ENCODE measurements at places on chromosomes 1 and 21.

DNA sequence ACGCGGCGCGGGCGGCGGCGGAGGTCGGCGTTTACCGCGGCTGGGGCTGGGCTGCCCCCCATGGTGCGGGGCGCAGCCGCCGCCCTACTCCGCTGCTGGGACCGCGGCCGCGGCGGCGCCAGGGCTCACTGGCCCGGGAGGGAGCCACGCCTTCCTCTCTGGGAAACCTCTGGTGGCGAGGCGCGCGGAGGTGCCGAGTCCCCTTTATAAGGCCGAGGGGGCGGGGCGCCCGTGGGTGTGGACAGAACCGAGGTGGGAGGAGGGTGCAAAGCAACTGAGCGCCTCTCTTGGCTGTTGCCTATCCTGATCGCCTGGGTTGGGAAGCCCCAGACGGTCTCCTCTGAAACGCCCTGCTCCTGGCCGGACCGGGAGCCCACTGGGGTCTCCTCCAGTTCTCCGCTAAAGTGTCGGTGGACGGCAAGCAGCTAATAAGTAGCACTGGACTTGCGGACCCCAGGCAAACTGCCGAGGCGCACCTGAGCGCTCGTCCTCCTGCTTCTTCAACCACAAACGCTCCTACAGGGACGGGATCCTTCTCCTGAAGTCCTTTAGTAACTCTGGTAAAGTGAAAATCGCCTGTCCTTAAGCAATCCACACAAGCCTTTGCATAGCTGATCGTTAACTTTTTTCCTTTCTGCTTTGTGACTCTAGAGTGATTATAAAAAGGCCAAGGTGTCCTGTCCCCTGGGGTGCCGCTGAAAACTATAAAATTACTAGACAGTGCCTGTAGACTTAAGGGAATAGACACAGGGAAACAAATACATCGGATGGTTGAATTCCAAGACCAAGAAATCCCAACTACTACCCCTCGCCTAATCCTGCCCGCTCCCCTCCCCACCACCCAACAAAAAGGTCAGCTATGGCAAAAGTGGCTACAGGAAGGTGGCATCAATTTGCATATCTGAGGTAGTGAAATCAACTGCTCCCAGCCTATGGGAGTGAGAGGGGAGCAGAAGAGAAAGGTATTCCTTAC, at the start of gene PTGER3:
Gene PTGER3 (minus strand): TSS at position 182 of the 973 bp plus-strand sequence. CDS start 239 bp downstream, outside the sequence.
- peak; percentile 77 for DNase-seq

- DNase-seq: no peak
Measured at GRCh38 chr1:48616710-48617109, 144.7 kb upstream of the SPATA6 start.

DNA sequence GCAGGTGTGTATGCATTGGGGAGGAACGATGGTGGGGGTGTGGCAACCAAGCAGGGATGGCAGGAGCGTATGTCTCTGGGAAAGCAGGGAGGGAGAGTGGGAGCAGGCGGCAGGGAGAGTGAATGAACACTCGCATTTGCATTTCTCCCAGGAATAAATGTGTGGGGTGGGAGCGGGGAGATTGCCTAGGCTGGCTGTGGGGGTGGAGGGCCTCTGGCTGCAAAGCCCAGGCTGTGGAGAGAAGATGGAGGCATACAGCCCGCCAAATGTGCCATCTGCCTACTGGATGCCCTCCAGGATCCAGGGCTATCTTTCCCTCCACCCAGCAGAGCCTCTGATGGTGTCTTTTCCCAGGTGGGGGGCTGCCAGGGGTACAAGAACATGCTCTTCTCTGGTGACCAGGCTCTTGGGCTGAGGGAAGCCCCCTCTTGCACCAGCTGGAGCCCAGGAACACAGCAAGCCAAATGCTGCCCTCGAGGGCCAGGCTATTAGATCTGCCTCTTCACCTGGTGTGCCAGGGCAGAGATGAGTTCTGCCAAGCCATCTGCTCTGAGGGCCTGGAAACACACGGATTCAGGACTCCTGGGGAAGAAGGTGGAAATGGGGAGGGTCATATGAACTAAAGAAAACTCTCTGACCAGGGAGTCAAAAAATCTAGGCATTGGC, 1.7 kb upstream of the OPTC start:
- DNase-seq: no peak

DNA sequence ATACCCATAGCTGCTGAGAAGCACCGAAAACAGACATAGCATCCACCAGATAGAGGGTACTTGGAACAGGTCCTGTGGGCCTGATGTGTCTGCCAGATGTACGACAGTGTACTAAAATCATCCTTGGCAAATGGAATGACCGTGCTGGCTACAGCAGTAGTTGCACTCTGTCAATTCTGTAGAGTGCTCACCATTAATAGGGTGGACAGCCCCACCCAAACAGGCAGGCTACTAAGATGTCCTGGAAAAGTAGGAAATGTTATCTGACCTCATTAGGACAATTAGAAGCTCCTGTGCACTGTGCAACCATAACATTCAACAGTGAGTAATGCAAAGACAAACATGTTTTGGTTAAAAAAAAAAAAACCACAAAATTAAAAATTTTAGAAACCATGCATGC, 106.2 kb downstream of the PTPN14 start:
- DNase-seq: no peak

DNA sequence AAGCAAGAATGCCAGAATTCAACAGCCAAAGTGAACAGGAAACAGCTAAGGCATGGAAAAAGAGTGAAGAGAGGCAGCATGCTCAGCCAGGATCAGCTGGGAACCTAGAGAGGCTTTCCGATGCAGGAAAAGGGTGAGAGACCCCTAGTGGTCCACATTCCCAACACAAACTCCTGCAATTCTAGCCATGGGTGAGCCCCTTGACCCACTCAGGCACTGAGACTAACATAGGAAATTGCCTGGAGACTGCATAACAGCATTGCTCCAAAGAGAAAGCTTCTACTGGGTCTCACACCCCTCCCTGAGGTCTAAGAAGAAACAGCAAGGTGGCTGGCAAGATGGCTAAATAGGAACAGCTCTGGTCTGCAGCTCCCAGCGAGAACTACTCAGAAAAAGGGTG, 123.2 kb downstream of the LHX8 start:
- no peak for DNase-seq

- no peak for DNase-seq
Measured at GRCh38 chr21:41373253-41373652, 11.4 kb downstream of the MX2 start.

DNA sequence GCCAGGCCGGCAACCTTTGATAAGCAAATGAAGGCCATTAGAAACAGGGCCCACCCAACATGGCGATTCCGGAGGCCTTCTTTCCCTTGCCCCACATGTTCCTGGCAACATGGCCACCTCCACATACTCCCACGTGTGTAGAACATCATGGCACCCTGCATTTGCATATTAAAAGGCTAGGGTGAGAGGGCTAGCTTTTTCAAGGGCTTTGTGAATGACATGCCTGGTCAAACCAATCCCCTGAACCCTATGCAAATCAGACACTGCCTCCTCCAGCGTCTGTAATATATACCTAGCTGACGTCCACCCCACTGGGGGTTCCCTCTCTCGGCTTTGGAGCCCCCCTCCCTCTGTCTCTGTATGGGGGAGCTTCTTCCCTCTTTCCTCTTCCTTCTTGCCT, 1.6 kb downstream of the ADCY10 start:
- no peak for DNase-seq

DNA sequence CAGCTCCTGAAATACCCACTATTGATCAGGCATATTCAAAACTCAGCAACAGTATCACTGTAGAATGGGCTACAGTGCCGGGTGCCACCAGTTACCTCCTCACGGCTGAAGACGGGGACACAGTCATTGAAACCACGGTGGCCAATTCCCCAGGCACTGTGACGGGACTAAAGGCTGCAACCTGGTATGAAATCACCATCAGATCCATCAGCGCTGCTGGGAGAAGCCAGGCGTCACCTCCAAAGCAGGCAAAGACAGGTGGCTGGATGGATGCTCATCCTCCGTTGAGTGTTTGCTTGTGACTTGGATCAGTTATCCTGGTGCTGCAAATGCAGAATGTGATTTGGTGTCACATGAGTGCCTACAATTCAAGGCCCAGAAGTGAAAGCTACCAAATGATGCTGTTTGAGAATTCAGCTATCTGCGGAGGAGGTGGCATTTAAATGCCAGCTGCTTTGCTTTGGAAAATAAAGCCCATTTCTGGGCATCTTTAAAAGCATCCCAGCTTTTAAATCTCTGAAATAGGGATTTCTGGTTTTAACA, 5.1 kb downstream of the FNDC7 start:
- no peak for DNase-seq

DNA sequence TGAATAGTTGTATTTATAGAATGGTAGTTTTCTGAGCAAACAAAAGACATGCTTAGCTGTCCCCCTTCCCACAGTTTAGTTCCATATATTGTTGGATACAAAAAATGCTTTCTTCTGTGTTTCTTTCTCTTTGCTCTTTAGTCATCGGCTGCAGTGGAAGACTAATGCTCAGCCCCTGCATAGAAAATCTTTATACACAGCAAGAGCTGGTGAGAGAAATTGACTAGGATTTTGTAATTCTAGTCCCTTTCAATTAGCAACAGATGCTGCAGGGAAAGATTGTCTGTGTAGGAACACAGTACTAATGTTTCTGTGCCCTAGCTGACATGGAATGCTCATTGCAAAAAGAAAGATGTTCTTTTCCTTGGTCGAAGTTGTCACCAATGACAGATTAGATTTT, 200.9 kb downstream of the RPS6KC1 start:
- no peak for DNase-seq

DNA sequence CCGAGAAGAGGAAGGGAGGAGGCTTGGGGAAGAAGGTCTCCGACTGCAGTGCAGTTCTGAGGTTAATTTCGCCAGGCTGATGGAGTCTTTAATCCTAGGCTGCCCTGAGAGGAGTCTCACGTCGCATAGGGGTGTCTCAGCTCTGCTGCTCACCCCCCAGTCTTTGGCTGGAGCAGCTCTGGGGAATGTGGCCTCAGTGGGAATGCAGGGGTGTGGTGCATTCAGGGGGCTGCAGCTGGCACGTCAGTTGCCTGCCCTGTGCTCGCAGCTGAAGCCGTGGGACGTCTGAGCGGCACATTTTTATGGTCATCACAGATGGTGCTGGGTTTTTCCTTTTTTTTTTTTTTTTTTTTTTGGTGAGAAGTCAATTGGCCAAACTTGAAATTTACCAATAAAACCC, 38.2 kb downstream of the ACTN2 start:
- DNase-seq: no peak

- no peak for DNase-seq
Measured at GRCh38 chr1:33465316-33465715, 7.1 kb upstream of the ZSCAN20 start.

DNA sequence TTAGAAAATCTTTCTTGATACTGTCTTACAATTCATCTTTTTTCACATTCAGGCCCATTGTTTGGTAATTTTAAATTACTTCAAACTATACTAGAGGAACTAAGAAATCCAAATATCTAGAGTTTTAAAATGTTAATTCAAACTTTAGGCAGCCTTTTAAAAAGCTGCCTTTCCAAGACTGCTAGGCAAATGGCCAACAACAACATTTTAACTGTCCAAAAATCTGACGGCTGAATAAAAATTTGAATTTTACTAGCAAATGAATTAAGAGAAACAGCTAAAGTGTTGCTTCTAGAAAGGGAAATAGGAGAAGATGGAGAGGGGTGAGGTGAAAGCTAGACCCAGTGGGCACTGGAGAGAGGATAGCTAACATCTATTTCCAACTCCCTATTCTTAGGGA, 17.2 kb downstream of the DPYD start:
- no peak for DNase-seq

- DNase-seq: no peak
Measured at GRCh38 chr1:170010443-170010842, 64.1 kb downstream of the KIFAP3 start.

DNA sequence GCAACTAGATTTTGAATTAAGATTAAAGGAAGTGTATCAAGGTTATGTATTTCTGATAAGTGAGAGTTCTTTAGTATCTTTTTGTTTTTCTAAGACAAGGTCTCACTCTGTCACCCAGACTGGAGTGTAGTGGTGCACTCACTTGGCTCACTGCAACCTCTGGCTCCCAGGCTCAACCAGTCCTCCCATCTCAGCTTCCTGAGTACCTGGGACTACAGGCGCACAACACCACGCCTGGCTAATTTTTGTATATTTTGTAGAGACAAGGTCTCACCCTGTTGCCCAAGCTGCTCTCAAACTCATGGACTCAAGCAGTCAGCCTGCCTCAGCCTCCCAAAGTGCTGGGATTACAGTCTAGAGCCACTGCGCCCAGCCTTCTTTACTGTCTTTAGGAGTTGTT, 33.7 kb downstream of the DHX9 start:
- DNase-seq: no peak

DNA sequence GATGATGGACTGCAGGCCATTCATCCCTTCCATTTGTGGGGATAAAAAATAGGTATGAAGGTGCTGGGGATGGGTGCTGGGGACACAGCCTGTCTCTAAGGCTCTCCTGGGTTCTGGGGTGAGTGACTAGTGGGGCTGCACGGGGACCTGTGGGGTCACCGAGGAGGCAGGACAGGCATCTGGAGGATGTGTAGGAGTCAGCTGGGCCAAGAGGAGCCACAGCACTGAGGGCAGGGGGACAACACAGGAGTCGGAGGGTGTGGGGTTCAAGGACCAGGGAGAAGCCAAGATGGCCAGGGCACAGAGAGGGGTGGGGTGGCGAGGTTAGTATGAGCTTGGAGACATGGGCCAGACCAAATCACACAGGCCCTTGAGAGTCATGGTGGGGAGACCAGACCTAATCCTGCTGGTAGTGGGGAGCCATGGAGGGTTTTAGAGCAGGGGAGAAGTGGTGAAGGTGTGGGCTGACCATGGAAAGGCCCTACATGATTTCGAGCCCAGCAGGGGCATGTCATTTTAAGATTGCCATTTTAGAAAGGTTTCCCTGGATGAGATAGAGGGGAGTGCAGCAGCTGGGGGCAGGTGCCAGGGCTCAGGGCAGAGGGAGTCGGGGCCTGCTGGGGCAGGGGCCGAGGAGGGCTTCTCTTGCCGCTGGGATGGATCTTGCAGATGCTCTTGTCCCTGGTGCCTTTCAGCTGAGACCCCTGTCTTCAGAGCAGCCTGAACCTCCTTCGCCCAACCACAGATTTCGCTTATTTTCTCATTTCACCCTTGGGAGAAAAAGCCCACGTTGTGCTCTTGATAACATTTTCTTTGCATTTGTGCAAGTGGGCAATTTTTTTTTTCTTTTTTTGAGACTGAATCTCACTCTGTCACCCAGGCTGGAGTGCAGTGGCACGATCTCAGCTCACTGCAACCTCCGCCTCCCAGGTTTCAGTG, 22.7 kb downstream of the SERINC2 start:
- DNase-seq: no peak

DNA sequence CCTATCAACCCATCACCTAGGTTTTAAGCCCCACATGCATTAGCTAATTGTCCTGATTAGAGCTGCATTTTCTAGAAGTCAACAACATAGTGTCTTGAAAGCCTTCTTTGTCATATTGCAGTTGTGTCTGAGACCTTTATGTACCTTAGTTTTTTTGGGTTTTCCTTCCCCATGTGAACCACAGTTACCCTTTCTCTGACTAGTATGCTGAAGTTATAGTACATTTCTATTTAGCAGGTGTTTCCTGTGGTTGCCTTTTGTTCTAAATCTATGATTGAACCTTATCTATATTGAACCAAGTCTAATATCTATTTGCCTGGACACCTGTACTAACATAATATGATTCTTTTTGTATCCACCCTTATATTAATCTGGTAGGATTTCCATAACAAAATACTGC, 135.6 kb downstream of the ST6GALNAC3 start:
- DNase-seq: no peak

- no peak for DNase-seq
Measured at GRCh38 chr1:41350055-41350378, 11.2 kb upstream of the FOXO6 start.
